ENCODE measurements at places on chromosomes 11 and 22.

DNA sequence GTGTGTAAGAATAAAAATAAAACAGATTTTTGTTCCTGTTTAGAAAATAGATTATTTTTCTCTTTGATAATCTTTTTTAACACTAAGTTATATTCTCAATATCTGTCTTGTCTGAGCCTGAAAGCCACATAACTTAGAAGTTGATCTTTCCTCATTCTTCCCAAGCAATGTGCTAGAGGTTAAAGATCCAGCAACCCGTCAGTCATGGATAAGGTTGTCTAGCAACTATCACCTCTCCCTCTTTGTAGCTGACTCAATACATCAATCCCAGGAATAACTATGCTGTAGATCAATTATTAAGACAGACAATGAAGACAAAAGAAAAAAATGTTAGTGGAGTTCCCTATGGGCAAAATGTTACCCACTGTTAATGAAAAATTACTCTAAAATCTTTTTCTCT, 813.1 kb upstream of the CCDC179 start:
- DNase-seq, result no peak

- DNase-seq, result no peak
Observed at GRCh38 chr11:46337626-46338345, 9.5 kb upstream of the DGKZ start.

- DNase-seq, result no peak
Observed at GRCh38 chr22:29977107-29977506, 94.1 kb downstream of the MTMR3 start.

GRCh38 chr11:122004446-122004845, 111.6 kb downstream of the BLID start:
- DNase-seq, result no peak

DNA sequence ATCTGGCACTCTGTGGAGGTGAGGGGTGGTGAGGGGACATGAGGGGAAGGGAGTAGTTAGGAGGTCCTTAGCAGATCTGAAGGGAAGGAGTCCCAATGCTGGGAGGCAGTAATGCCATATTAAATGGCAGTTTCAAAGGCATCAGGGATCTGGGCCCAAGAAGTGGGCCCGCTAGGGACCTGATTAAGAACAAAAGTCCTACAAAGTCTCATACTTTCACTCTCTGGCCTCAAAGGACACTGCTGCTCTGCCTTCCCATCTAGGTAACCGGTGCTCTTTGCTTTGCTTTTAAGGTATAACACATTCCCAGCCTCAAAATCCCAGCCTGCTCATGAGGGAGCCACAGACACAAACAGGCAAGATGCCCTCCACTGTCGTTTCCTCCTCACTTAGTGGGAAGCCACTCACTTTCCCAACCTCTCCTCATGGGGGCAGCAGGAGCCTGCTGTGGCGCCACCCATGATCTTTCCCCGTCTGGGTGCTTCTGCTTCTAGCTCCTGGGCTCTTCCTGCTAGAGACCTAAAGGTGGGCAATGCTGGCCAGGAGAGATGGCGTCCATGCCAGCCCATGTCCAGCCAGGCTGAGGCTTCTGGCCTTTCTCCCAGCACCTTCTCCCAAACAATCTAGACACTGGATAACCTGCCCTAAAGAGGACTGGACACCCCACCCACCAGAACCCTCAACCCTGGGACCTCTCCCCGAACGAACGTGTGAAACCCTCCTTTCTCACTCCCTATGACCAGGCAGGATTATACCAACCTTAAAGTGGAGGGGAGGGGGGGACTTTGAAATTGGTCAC, 68.3 kb downstream of the PLEKHA7 start:
- DNase-seq, result peak; percentile 53

DNA sequence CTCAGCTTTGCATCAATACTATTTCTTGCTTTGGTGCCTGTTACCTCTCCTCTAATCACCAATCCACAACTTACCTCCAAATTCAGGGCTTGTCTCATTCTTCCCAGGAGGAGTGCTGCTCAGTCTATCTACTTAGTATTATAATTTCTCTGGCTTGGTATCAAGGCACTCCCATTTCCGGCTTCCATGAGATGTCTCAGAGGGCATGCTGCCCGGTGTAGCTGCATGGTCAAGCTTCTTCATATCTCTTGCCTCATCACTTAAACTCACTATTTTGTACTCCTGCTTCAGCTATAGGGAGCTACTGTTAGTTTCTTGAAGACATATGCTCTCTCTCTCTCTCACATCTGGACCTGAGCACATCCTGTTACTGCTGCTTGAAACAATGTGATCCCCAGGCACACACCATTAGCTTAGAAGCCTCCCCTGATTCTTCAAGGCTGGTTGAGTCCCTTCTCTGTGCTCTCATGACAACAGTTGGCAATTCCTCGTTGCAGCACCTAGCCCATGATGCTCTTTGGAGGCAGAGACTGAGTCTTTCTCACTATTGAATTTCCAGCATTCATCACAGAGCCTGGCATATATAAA, 182.8 kb upstream of the SYN3 start:
- no peak for DNase-seq

DNA sequence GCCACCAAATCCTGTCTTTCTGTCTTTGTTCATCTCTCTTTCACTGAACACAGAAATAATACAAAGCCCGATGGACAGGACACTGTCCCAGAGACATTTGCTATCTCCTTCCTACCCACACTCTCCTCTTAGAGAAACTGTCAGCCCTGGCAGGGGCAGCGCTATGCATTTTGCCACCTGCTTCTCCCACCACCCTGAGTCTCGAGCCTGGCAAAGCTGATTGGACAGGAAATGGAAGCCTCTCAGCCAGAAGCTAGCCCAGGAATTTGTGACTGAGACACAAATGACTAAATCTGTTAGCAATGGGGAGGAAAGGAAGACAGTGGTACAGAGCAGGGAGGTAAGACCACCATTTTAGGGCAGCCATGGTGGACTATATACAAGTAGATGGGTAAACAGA, 14.9 kb upstream of the GALNT18 start:
- DNase-seq, result no peak

- DNase-seq, result no peak
Observed at GRCh38 chr11:66426314-66426713, 5.5 kb downstream of the NPAS4 start.

DNA sequence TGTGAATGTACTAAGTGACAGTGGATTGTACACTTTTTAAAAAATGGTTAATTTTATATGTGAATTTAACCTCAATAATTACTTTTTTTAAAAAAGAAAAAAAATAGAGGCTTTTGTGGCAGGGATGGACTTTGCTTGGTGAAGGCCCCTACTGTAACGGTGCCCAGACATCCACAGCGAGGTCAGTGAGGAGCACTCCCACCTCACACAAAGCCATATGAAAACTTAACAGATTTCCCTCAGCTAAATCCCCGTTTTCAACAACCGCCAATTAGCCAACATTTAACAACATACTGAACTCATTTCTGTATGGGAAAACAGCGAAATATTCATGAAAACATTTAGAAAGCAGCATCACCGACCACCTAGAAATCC, 642 bp upstream of the C11orf58 start:
- no peak for DNase-seq

GRCh38 chr22:48354096-48354495, 1473.6 kb downstream of the BRD1 start:
- DNase-seq, result no peak

DNA sequence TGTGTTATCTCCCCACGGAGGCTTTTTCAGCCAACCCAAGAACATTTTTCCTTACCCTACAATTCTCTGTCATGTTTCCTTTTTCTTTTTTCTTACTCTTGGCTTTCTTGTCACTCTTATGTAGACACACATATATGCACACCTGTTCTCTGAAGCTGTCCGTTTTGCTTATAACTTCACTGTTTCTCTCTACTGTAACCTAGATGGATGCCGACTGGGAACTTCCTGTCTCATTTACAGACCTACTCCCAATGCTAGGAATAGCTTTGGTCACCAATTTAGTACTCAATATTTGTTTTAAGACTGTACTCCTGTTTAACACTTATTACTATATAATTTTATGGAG, 9.9 kb upstream of the CASP12 start:
- no peak for DNase-seq

DNA sequence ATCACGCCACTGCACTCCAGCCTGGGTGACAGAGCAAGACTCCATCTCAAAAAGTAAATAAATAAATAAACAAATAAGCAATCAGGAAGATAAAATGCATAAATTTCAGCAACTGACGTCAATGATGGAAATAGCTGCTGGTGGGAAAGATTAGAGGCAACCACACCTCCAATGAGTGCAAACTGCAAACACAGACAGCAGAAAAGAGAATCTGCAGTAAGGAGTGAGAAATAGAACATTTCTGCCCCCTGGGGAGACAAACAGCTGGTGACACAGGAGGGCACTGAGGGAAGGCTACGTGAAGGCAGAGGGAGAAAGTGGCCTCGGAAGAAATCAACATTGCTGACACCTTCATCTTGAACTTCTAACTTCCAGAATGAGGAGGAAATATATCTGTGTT, 6.5 kb downstream of the PI4KA start:
- no peak for DNase-seq

DNA sequence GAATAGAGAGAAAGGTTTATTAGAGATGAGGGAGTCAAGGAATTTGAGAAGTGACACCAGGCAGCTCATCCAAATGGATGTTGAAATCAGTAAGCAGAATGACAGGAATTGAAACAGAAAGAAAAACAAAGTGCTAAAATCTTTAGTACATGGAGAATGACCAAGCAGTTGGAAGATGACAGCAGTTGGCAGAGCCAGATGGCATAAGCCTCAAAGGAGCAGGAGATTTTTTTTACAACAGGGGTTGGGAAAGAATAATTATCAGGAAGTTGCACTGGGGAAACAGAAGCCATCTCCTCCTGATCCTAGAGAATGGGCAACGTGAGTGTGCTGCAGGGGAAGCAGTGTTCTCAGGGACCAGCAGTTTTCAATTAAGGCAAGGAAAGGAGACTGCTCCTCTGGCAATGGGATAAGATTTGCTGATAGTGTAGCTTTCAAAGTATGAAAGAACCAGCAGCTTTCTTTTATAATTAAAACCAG, 28.9 kb downstream of the RAB39A start:
- no peak for DNase-seq

GRCh38 chr22:46122511-46122971, 27.8 kb upstream of the PPARA start:
- DNase-seq, result peak; percentile 23

GRCh38 chr22:45323695-45324094, 14.0 kb downstream of the FAM118A start:
- no peak for DNase-seq

GRCh38 chr11:7448201-7448600, 37.1 kb upstream of the OLFML1 start:
- DNase-seq, result no peak

DNA sequence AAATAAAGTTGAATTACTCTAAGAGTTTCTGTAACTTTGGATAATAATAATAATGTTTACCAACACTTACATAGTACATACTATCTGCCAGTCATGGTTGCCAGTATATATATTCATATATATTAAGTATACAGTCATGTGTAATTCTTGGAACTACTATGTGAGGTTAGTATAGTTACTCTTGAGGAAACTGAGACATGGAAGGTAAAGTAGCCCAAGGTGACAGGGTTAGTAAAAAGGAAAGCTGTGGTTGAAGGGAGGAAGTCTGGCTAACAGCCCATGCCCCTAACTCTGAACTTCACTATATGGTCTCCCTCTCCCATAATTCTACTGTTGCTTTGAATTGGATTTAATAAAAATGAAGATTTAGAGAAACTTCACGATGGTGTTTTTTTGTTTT, 24.9 kb downstream of the FDX1 start:
- no peak for DNase-seq

GRCh38 chr11:125407046-125407445, 89.0 kb downstream of the FEZ1 start:
- DNase-seq, result no peak

- no peak for DNase-seq
Observed at GRCh38 chr11:112161012-112161411, 2.9 kb downstream of the IL18 start.

DNA sequence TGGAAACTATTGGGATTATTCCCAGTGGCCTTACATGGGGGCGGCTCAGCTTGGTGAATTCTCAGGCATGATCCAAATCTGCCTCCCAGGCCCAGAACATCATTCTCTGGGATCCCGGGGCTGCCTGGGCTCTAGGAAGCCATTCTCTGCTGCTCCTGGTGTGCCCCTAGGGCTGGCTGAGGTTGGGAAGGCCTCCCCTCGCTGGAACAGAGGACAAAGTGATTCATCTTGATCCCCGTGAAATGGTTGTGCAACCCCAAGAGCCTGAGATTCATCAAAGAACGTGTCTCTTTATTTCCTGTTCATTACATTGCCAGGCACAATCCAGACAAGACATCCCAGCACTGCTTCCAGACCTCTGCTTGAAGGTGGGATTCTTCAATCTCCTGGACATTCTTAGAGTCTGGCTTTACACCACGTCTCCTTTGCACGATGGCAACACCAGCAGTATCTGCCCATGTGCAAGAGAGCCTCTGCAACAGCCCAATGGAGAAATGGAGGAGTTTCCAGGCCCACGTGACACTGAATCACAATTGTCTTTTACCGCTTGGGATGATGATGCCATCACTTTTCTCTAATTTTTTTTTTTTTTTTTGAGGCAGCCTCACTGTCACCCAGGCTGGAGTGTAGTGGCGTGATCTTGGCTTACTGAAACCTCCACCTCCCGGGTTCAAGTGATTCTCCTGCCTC, 52.3 kb downstream of the TST start:
- no peak for DNase-seq

- no peak for DNase-seq
Observed at GRCh38 chr22:27206374-27207133, 549.2 kb downstream of the MIAT start.

GRCh38 chr11:72305077-72305476, 61.1 kb upstream of the PHOX2A start:
- no peak for DNase-seq

GRCh38 chr22:50581950-50582492, 628 bp downstream of the CHKB start:
- DNase-seq, result no peak

- no peak for DNase-seq
Observed at GRCh38 chr11:3127706-3128355, 37.3 kb downstream of the OSBPL5 start.

- no peak for DNase-seq
Observed at GRCh38 chr22:42066126-42066761, 4.4 kb downstream of the NAGA start.

- DNase-seq, result no peak
Observed at GRCh38 chr11:63802637-63803414, 10.4 kb upstream of the SPINDOC start.

DNA sequence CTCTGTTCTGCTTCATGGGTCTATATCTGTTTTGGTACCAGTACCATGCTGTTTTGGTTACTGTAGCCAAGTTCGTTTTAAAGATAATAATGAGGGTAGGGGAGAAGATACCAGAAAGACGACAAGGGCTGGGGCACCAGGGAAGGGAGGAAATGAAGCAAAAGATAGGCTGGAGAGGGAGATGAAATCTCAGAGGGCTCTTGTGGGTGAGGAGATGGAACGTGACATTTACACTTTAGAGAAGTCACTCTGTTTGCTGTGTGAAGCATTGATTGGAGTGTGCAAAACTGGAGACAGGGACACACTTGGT, 33.5 kb downstream of the OR4D9 start:
- DNase-seq, result no peak
